ENCODE measurements at places on chromosomes 2 and 18.

DNA sequence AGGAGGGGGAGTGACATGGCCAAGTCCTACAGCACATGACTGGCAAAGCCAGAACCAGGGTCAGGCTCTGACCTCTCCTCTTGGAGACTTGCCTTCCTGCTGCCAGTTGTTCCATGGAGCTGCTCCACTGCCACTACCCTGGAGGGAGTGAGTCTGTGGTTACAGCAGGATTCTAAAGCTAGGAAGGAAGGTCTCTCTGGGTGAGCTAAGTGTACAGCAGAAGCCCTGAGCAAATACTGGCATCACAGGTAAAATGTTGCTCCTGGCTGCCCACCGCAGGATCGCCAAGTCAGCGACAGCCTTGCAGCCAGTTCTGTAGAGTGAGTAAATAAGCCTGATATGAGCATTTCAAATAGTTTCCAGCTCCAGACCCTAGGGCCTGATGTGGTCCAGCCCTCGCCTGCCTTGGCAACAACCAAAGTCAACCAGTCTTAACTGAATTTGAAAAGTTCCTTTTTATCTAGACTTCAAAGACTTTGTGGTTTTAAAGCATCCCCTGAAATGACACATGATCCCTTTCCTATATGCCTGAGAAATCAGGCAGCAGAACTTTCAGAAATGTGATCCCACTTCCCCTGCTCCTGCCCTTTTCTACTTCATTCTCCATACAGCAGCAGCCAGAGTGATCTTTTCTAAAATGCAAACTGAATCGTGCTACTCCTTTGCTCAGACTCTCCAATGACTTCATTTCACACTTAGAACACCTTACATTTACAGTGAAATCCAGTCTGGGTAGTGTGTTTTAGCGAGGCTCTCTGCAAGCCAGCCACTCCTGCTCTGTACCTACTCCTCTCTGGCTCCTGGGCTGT lies 114.3 kb downstream of the MGAT5 start:
- DNase-seq: no peak

DNA sequence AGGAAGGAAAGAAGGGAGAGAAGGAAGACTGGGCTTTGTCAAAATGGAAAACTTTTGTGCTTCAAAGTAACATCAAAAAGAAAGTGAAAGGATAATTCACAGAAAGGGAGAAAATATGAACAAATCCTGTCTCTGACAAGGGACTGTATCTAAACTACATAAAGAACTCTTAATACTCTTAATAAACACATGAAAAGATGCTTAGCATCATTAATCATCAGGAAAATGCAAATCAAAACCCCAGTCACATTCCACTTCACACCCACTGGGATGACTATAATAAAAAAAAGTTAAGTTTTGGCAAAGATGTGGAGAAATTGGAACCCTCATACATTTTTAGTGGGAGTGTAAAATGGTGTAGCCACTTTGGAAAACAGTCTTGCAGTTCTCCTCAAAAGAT lies 11.8 kb upstream of the ZFP36L2 start:
- no peak for DNase-seq

- no peak for DNase-seq
Measured at GRCh38 chr2:46422717-46423394, 56.5 kb upstream of the TMEM247 start.

GRCh38 chr18:23227726-23228070 lies 92.4 kb downstream of the CABLES1 start:
- DNase-seq: no peak

- no peak for DNase-seq
Measured at GRCh38 chr2:70850925-70851324, 15.3 kb upstream of the CD207 start.

DNA sequence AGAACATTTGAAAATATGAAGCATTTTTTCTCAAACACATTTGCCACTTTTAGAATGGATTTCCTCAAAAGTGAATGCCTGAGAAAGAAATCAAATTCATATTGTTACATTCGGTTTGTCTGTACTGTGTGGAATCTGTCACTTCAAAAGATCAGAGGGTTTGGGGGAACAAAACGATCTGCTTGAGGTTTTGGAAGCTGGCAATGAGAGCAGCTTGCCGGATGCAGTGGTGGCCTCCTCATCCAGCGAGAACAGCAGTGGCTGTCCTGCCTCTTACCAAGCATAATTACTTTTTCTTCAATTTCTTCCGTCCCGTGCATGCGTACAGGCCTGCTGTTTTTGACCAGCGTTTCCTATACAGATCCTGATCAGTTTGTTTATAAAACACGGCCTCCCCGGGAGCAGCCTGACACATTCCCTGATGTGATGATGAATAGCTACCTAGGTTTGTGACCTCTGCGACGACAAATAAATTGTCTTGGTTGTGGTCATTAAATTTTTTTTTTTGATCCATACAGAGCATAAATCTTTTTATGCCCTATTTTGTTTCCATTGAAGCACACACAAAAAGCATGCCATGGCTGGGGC lies 45.2 kb downstream of the ITGA6 start:
- no peak for DNase-seq

GRCh38 chr2:134137182-134137611 lies 116.7 kb upstream of the MGAT5 start:
- no peak for DNase-seq

GRCh38 chr2:158199928-158200650 lies 98.4 kb downstream of the UPP2 start:
- DNase-seq: no peak

DNA sequence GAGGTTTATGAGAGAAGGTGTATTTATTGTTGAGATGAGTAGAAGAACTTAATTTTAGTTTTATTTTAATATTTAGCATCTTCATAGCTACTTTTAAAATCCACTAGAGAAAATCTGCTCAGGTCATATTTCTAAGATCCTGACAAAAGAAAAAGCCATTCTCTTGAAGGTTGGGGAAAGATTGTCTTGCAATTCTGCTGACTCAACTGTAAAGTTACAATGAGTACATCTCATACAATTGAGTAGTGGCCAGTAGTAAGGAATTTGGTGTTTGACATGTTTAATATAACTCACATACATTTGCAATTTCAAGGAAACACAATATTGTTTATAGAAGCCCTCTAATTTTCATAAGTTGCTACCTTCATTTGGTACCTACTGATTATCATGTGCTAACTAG lies 344.5 kb downstream of the LRRTM1 start:
- no peak for DNase-seq

- DNase-seq: no peak
Measured at GRCh38 chr2:52895726-52896340, 871.8 kb upstream of the CHAC2 start.

DNA sequence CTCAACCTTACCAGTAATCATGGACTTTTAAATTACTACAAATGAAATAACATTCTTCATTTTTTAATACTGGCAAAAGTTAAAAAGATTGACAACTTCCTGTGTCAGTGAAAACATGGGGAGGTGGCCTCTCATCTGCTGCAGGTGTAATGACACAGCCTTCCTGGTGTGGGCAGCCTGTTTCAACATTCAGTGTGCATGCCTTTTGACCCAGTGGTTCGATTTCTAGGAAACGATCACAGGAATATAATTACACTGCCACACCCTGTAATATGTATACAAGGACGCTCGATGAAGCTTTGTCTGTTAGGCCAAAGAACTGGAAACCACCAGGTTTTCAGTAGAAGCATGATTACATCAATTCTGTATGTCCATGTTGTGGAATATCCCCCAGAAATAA lies 68.7 kb downstream of the MTHFD2 start:
- peak; percentile 8 for DNase-seq

DNA sequence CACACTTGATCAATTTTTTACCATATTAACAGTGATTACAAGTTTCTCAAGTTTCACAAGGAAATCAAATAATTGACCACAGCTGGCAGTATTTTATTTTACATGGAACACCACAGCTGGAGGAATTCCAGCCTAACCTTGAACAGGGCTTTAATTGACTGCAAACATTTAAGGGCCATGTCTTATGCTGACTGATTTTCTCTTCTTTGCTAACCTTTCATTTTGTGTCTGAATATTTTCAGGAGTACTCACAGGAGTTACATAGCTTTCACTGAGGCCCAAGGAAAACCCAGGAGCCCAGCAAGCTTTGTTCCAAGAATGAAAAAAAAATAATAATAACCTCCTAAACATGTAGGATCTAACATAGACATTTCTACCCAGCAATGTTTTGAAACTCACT lies 49.6 kb downstream of the FRZB start:
- no peak for DNase-seq

DNA sequence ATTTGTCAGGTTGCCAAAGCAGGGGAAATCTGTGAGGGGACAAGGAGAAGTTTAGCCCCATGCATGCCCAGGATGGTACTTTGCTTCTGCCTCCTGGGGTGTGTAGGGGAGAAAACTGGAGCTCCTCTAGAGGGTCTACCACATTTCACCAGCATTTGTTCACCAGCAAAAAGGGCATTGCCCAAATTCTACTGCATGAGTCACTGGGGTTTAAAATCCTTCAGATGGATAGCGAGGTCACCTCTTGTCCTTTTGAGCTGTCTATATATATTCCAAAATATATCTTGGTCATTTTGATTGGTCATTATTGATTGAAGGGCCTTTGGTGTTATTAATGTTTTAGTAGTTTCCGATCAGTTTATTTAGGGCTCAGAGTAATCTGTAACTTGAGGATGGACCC lies 18.7 kb downstream of the FHOD3 start:
- no peak for DNase-seq

DNA sequence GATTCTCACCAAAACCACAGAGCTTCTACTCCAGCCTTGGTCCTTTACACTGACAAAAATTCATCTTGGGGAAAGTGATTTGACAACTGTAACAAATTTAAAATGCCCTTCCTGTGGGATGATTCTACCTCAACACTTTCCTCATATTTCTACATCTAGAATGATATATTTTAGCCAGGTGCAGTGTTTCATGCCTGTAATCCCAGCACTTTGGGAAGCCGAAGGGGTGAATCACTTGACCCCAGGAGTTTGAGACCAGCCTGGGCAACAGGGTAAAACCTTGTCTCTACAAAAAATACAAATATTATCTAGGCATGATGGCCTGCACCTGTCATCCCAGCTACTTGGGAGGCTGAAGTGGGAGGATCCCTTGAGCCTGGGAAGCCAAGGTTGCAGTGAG lies 408.6 kb downstream of the CDH7 start:
- no peak for DNase-seq

- peak; percentile 47 for DNase-seq
Measured at GRCh38 chr2:41869542-41870264, 178.1 kb upstream of the PKDCC start.
